Activated T-helper 2 cell treated with anti-CD3 and anti-CD28 coated beads, Interferon-gamma antibody, Interleukin-2, Interleukin-4, amounts not matched to agents 10 μg/mL and 5 μg/mL and 100 μg/mL, durations not matched to agents 14 hours and 24 hours and 36 hours (primary cell): ENCODE measurements at places on chromosomes 5 and 9.

DNA sequence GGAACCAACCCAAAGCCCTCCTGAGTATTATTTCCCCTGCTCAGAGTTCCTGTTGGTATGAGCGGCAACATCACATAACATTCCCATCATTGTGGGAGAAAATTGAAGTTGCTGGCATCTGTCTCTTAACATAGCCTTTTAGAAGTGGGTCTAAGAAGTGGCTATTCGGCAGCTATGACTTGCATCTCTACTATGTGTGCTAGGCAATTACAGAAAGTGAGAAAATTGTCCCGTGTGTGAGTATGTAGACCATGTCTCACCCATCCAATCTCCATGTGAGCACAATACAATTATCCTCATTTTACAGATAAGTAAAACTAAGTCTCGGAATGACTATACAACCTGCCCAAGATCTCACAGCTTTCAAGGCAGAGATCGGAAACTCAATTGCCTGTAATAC, 239.4 kb upstream of the ZNF462 start:
- no peaks in the 10 kb centered on the region for H3K36me3 ChIP-seq
- no peaks in the 10 kb centered on the region for H3K27me3 ChIP-seq
- no peak for DNase-seq
- H3K4me3 ChIP-seq = no peak overlapping the region

DNA sequence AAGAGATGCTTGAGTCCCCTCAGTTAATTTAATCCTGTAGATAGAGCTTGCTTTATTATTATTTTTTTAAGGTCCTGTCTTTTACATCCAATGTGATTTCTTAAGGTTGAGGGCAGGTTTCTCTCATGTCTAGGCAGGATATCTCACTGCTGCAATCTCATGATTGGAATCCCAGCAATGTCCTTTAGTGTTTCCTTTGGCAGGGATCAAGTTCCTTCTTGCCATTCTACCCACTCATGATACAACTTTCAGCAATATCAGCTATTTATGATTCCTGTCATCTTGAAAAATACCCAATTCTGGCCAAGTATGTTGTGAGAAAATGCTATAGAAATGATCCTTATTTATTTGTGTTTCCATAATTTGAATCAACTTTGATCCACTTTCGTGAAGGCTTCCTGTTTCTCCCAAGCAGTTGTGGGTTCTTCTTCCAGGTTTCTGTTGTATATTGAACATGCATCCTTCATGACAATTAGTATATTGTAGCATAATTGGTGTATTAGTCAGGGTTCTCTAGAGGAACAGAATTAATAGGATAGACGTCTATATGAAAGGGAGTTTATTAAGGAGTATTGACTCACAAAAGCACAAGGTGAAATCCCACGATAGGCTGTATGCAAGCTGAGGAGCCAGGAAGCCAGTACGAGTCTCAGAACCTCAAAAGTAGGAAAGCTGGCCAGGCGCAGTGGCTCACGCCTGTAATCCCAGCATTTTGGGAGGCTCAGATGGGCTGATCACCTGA, 18.4 kb upstream of the VPS13A start:
- DNase-seq = no peak
- no peak overlapping the region for H3K27ac ChIP-seq
- H3K4me1 ChIP-seq = no peaks in the 10 kb centered on the region
- no peak overlapping the region for H3K4me3 ChIP-seq
- H3K36me3 ChIP-seq = no peaks in the 10 kb centered on the region

GRCh38 chr5:121581588-121581987, 270.1 kb upstream of the FTMT start:
- H3K36me3 ChIP-seq = no peaks in the 10 kb centered on the region
- DNase-seq = no peak
- H3K4me3 ChIP-seq = no peak overlapping the region
- H3K27me3 ChIP-seq = no peaks in the 10 kb centered on the region
- H3K4me1 ChIP-seq = no peaks in the 10 kb centered on the region
- H3K27ac ChIP-seq = no peak overlapping the region

GRCh38 chr5:7615566-7616061, 219.7 kb downstream of the ADCY2 start:
- H3K27me3 ChIP-seq = no peaks in the 10 kb centered on the region
- H3K36me3 ChIP-seq = no peaks in the 10 kb centered on the region
- DNase-seq = no peak
- H3K4me1 ChIP-seq = no peaks in the 10 kb centered on the region

DNA sequence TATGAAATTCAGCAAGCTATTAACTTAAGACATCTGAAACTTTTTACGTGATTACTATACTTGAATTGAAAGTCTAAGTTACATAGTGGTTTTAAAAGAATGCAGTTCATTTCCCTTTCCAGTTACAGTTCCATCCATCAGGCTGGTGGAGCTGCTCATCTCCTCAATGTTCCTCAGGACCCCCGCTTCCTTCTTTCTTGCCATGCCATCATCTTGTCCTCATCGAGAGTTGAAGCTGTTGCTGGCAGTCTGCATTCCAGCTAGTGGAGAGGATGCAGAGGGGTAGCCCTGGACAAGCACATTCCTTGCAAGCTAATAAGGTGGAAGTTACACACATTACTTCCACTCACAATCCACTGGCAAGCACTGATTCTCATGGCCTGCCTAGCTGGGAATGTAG, 8.8 kb upstream of the RNF183 start:
- DNase-seq = no peak
- H3K4me1 ChIP-seq = peaks cover 12% of the 10 kb centered on the region
- no peak overlapping the region for H3K4me3 ChIP-seq
- no peak overlapping the region for H3K27ac ChIP-seq
- H3K36me3 ChIP-seq = no peaks in the 10 kb centered on the region
- H3K27me3 ChIP-seq = peaks cover 3% of the 10 kb centered on the region

DNA sequence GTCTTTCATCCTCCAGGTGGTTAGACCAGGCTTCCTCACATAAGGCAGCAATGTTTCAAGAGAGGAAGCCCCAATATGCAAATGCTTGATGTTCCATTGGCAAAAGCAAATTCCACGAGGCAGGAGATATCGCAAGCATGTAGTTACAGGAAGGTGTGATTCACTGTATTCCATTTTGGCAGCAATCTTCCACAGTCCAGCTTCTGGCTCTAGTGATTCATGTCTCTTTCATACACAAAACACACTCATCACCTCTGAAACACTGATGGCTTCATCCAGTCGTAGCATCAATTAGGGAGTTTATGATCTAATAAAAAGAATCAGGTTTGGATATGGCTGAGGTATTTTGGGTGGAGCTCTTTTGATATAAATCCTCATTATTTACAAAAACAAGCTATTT, 552.2 kb upstream of the RIOK2 start:
- H3K4me1 ChIP-seq = no peaks in the 10 kb centered on the region
- H3K36me3 ChIP-seq = no peaks in the 10 kb centered on the region
- DNase-seq = no peak

- H3K4me1 ChIP-seq = peaks cover 5% of the 10 kb centered on the region
- H3K27ac ChIP-seq = no peak overlapping the region
- DNase-seq = no peak
- H3K4me3 ChIP-seq = no peak overlapping the region
Observed at GRCh38 chr5:75720882-75721281, 3.6 kb upstream of the POC5 start.

DNA sequence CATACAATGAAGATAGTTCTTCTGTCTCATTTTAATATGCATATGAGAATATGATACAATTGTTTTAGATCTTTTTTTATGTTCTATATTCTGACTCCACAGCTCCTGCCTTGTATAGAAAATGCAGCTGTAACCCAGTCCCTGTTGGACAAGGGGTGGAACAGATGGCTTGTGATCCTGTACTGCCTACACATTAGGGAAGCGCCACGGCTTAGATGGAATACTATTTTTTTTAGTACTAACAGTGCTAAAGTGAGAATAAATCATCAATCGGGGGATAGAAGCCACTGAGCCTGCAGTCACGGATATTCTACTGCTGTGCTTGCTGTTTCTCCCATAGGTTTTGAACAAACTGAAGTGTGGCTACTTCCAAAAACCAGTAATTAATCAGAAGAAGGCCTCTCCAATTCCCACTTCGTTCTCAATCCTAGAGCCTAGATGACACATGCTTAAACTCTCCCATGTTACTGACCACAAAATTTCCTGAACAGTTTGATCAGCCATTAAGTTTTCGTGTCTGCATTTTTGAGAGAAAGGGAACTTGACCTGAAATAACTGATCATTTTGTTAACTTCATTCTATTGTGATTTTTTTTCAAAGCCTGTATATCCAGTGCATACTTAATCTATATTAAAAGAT, 150.3 kb downstream of the CDH18 start:
- no peaks in the 10 kb centered on the region for H3K36me3 ChIP-seq
- H3K4me3 ChIP-seq = no peak overlapping the region
- no peak for DNase-seq
- H3K27ac ChIP-seq = no peak overlapping the region
- no peaks in the 10 kb centered on the region for H3K27me3 ChIP-seq

GRCh38 chr5:55051357-55051756, 27.3 kb downstream of the GZMK start:
- peaks cover 75% of the 10 kb centered on the region for H3K36me3 ChIP-seq
- no peak overlapping the region for H3K4me3 ChIP-seq
- peaks cover 22% of the 10 kb centered on the region for H3K4me1 ChIP-seq
- no peak for DNase-seq

- no peaks in the 10 kb centered on the region for H3K27me3 ChIP-seq
- H3K36me3 ChIP-seq = peaks cover 38% of the 10 kb centered on the region
- H3K27ac ChIP-seq = no peak overlapping the region
- no peak for DNase-seq
Observed at GRCh38 chr5:176473335-176474006, 25.3 kb downstream of the FAF2 start.
